WTC11 (cell line): ENCODE measurements at places on chromosomes 6 and 20. TPM values are rescaled to one million over a fixed set of nuclear protein-coding genes. Genes with fewer than 3 reads are reported as not detected.

Gene ZNF341
- 7.8 to 9.6 TPM (median 8.0 TPM) in 3 replicates for total RNA-seq

Gene LST1
- total RNA-seq = 0.34 to 0.66 TPM in 2 of 3 replicates, not detected in the other

DNA sequence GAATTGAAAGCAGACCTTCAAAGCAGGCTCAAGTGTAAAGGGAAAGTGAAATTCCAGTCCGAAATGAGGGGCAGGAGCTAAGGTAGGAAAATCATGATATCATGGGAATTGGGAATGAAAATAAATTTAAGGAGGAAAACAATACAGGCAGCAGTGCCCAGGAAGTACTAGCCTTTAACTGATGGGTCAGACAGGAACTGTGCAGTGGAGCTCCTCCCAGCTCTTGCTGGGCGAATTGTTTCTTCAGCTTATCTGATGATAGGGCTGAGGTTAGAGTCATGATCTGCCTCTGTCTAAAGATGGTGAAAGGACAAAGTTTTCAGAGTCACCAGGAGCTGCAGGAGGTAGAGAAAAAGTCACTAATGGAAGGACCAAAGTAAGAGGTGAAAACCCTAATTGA, 457.9 kb upstream of the PTCHD4 start:
- no peak for DNase-seq

DNA sequence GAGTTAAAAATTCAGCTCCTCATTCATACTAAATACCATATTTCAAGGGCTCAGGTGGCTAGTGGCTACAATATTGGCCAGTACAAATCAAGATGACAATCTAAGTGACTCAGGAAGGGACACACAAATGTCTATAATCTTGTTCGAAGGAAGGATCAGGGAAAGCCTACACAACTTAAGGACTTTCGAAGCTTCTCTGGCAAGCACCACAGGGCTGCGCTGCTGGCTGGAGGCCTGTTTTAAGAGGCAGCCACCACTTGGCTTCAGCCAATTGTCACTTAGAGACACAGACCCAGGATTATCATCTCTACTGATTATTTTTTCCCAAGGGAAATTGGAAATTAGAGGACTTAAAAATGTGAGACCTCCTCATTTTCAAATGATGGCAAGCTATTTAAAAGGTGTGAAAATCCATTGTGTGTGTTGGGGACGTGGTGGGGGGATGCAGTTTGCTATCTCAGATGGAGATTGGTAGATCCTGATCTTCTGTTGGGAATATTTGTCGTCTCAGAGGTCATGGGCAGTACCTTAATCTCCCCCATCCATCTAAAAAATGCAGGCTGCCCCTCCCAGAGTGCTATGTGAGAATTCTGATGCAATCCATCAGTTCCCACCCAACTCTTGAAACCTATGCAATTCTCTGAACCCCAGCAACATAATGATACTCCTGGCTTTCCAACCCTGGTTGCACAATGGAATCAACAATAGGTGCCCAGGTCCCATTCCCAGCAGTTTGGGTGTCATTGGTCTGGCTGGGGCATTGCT, 11.3 kb downstream of the ARHGAP40 start:
- no peak for DNase-seq

DNA sequence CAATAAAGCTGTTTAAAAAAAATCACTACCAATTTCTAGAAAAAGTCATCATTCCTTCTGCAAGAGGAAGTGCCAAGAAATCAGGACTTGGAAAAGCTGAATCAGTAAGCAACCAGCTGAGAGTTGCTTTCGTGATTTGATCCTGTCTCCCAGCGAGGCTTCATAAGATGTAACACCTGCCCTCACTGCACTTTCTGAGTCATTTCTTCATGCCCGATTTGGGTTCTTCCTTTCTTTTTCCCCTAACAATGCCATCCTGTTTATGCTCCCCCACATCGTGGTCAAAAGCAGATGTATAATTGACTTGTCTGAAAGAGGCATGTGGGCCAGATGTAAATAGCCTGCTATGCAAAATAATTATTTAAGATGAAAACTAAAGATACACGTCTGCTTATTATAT, 52.1 kb downstream of the RIPOR2 start:
- no peak for DNase-seq

- no peak for DNase-seq
Observed at GRCh38 chr20:53647286-53647821, 53.7 kb upstream of the ZNF217 start.

GRCh38 chr6:33904747-33905065, 100.9 kb upstream of the MLN start:
- no peak for DNase-seq
